ENCODE measurements at places on chromosomes 13 and 19. TPM values are rescaled to one million over a fixed set of nuclear protein-coding genes. Genes with fewer than 3 reads are reported as not detected.

The KLF2 gene
- total RNA-seq: 1.9 TPM

The ZSCAN4 gene
- total RNA-seq: 1.2 TPM

The KLK12 gene
- not detected for total RNA-seq

The LGALS14 gene
- not detected for total RNA-seq

The GJB2 gene
- total RNA-seq: 23.2 TPM

The TMEM238 gene
- total RNA-seq: 2.1 TPM

The ZNF653 gene
- 7.6 TPM for total RNA-seq

The SYNGR4 gene
- not detected for total RNA-seq

The SIAH3 gene
- total RNA-seq: not detected

The NLRP11 gene
- total RNA-seq: not detected

The FUT2 gene
- not detected for total RNA-seq

The C3 gene
- total RNA-seq: 0.77 TPM

The ATP8A2 gene
- total RNA-seq: 1.2 TPM

The CASP14 gene
- total RNA-seq: not detected

The RBM26 gene
- 42.6 TPM for total RNA-seq

The KLF16 gene
- 58.1 TPM for total RNA-seq

The LIPE gene
- 2.0 TPM for total RNA-seq

The SLITRK5 gene
- 2.1 TPM for total RNA-seq

The SELENOV gene
- total RNA-seq: not detected

The ZNF816 gene
- total RNA-seq: 12.2 TPM

The TUBA3C gene
- total RNA-seq: not detected

The POSTN gene
- 26.6 TPM for total RNA-seq

The BRME1 gene
- total RNA-seq: 0.68 TPM

The LRCH1 gene
- 17.7 TPM for total RNA-seq

The CYP2F1 gene
- not detected for total RNA-seq
